ENCODE measurements at places on chromosomes 11 and 22. TPM values are rescaled to one million over a fixed set of nuclear protein-coding genes. Genes with fewer than 3 reads are reported as not detected.

- H3K27ac ChIP-seq = no peak overlapping the region
- H3K36me3 ChIP-seq = no peaks in the 10 kb centered on the region
- no peak for DNase-seq
- H3K27me3 ChIP-seq = no peaks in the 10 kb centered on the region
- peaks cover 10% of the 10 kb centered on the region for H3K4me1 ChIP-seq
These were observed 54.5 kb downstream of the PACS1 start for GRCh38 chr11:66124564-66124963.

DNA sequence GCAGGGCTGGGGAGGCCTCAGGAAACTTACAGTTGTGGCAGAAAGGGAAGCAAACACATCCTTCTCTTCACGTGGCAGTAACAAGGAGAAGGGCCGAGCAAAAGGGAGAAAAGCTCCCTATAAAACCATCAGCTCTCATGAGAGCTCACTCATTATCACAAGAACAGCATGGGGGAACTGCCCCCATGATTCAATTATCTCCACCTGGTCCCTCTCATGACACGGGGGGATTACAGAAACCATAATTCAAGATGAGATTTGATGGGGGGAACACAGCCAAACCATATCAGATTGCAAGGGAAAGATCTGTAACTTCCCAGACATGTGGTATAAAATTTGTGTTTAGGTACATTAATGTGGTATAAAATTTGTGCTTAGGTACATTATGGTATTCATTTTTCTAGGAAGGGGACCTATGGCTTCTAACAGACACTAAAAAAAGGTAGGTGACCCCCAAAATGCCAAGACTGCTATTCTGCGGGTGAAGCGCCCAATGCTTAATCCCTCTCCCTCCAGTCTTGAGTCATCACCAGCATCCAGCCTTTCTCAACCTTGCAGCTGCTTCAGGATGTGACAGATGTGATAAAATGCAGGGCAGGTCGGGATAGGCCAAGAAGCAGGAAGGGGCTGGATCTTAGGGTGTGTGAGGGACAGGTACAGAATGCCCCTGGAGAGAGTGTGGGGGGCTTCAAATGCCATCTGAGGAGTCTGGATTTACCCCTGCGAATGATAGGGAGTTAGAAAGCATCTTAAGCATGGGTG is 57.7 kb upstream of the AMPD3 start:
- no peak for DNase-seq
- H3K36me3 ChIP-seq = no peaks in the 10 kb centered on the region
- H3K27ac ChIP-seq = no peak overlapping the region
- no peak overlapping the region for H3K4me3 ChIP-seq
- no peaks in the 10 kb centered on the region for H3K27me3 ChIP-seq
- H3K4me1 ChIP-seq = peaks cover 3% of the 10 kb centered on the region

DNA sequence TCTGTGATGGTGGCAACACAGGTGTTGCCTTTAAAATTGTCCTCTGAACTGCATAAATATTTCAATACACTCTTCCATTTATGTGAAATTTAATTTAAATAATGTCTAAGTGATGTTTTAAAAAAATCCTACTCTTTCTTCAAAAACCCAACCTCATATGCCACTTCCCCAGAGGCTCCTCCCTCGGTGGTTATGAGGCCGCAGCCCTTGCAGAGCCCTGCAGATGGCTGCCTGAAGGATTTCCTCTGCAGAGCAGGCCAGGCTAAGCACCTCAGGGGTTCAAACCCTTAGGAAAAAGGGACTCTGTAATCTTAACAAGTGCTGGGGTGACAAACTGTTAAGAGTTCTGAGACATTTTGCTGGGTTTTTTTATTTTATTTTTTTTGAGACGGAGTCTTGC is 25.2 kb downstream of the MORC2 start:
- no peak overlapping the region for H3K4me3 ChIP-seq
- H3K4me1 ChIP-seq = no peaks in the 10 kb centered on the region
- no peak for DNase-seq
- H3K27ac ChIP-seq = no peak overlapping the region
- H3K27me3 ChIP-seq = no peaks in the 10 kb centered on the region
- no peaks in the 10 kb centered on the region for H3K36me3 ChIP-seq

GRCh38 chr11:66741153-66741552 is 12.1 kb upstream of the SPTBN2 start:
- H3K4me1 ChIP-seq = peaks cover 5% of the 10 kb centered on the region
- no peak overlapping the region for H3K4me3 ChIP-seq
- no peaks in the 10 kb centered on the region for H3K36me3 ChIP-seq
- no peaks in the 10 kb centered on the region for H3K27me3 ChIP-seq
- no peak for DNase-seq

GRCh38 chr11:67484847-67485311 is 2.1 kb downstream of the AIP start:
- no peak for DNase-seq
- H3K4me1 ChIP-seq = peaks cover 9% of the 10 kb centered on the region
- H3K36me3 ChIP-seq = no peaks in the 10 kb centered on the region

DNA sequence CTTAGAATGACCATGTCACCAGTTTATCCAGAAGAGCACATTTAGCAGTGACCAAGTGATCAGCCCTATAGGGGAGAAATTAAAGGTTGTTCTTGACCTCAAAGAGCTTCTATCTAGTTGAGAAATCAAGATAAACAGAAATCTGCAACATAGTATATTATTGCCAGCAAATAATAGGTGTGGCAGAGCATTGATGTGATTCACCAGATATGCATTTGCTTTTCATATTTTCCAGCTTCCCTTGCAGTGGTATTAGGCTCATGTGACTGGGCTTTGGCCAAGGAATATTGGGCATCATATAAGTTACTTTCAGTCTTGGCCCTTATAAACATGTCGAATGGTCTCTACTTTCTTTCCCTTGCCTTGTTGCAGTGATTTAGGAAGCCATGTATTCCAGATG is 34.5 kb downstream of the COMMD9 start:
- no peaks in the 10 kb centered on the region for H3K27me3 ChIP-seq
- no peaks in the 10 kb centered on the region for H3K36me3 ChIP-seq
- no peak overlapping the region for H3K4me3 ChIP-seq
- no peak overlapping the region for H3K27ac ChIP-seq
- H3K4me1 ChIP-seq = no peaks in the 10 kb centered on the region

DNA sequence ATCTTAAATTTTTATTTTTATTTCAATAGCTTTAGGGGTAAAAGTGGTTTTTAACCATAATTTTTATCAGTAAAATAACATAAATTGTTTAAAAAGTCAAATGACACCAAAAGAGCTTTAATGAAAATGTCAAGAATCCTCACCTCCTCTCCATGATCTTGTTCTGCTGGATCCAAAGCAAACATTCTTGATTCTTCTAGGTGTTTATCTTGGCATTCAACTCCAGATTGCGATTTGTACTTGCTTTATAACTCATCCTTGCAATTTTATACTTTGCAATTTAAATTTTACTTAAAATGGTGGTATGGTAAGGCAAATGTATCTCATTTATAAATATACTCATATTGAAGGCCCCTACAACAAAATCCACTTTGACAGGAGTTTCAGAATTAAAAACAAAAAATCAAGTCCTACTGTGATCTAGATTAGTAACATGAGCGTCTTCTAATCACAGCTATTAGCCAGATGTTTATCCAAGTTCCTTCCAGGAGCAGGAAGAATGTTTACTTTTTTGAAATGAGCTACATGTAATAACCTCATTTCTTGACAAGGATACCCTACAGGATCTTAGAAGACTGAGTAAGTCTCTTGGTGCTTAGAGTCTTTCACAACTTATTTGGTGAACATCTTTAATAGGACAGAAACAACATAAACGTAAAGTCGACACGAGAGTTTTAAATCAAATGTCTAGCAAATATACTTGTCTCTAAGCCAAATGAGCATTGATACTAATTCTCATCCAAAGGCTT is 72.4 kb upstream of the CARD18 start:
- no peak for DNase-seq
- H3K27ac ChIP-seq = no peak overlapping the region

DNA sequence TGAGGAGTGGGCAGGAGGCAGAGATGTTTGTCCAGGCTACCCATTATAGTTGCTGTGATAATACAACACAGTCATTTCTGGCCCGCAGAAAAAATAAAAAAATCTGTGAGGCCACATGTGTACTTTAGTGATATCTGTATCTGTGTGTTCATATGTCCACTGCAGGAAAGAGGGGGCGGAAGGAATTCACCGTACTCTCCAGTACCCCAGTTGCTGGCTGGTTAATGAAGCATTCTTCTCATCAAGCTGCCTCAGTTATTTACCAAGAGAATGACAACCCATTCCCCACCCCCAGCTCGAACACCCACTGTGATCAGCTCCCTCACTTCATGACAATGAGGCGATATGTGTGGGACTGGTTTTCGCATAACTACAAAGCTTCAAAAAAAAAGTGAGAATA is 309.3 kb downstream of the SOX6 start:
- no peak overlapping the region for H3K4me3 ChIP-seq
- H3K36me3 ChIP-seq = no peaks in the 10 kb centered on the region
- H3K4me1 ChIP-seq = no peaks in the 10 kb centered on the region
- DNase-seq = no peak
- no peaks in the 10 kb centered on the region for H3K27me3 ChIP-seq

DNA sequence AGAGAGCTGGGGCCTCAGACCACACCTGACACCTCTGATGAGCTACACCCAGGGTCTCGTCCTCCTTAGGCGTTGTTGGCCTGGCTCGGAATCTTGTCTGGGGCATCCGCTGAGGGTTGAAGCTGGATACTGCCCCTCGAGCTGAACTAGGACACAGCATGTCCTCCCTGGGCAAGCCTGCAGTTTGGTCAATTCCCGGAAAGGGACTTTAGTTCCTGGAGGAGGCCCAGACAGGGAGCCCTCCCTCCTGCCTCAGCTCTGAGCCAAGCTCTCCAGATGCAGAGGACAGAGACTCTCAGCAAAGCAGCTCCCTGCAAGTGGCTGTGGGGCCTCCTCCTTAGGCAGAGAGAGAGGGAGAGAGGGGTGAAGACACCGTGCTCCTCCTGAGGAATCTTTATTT is 4.9 kb downstream of the APOL3 start:
- H3K27ac ChIP-seq = peak overlapping the region; percentile 85
- no peaks in the 10 kb centered on the region for H3K27me3 ChIP-seq
- peak; percentile 62 for DNase-seq
- peaks cover 21% of the 10 kb centered on the region for H3K4me1 ChIP-seq
- H3K4me3 ChIP-seq = peak overlapping the region; percentile 35
- H3K36me3 ChIP-seq = no peaks in the 10 kb centered on the region

DNA sequence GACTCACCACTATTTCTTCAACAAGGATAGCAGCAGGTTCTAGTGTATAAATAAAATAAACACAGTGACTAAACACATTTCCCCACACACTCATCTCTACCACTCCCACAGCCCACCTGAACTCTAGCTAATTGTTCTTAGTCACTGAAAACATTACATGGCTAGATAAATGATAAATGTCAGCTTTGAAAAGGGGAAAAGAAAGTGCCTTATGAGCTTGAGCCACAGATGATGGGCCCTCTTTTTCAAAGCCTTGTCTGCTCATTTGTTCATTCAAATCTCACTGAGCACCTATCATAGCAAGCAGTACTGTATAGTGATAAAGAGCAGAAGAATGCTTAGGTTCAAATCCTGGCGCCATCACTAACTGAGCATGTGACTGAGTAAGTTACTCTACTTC is 58.3 kb downstream of the SIK3 start:
- peaks cover 10% of the 10 kb centered on the region for H3K4me1 ChIP-seq
- H3K36me3 ChIP-seq = no peaks in the 10 kb centered on the region
- DNase-seq = no peak
- H3K27ac ChIP-seq = no peak overlapping the region
- H3K4me3 ChIP-seq = no peak overlapping the region

Gene CRYBB1
- total RNA-seq = 0.34 TPM

Gene PKP3
- total RNA-seq = 3.4 TPM

DNA sequence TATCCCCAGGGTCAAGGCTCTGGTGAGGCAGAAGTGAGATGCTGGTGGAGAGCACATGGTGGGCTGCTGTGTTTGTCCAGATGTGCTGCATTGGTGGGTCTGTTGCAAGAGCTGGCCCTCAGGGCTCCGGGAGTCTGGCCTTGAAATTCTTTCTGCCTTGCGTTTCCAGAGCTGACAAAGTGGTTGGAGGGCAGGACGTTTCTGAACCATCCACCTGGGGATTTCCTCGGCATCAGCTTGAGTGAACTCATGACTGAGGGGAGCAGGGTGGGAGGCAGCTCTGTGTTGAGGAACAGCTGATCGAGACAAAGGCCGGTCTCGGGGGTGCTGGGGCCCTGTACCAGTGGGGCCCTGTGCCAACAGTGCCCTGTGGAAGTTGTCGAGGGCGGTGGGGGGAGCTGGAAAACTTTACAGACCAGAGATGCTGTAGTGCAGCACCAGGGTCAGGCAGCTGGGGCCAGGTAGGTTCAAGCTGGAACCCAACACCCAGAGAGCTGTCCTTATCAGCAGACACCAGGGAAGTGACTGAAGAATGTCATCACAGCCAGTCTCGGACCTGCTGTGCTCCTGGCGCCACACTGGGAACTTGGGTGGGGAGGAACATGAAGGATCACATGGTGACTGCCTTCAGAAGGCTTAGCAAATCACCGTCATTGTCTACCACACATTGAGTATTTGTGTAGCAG is 4.9 kb downstream of the TSKU start:
- peak; percentile 78 for DNase-seq
- peaks cover 29% of the 10 kb centered on the region for H3K4me1 ChIP-seq
- no peak overlapping the region for H3K4me3 ChIP-seq
- H3K27me3 ChIP-seq = no peaks in the 10 kb centered on the region
- peak overlapping the region; percentile 57 for H3K27ac ChIP-seq

DNA sequence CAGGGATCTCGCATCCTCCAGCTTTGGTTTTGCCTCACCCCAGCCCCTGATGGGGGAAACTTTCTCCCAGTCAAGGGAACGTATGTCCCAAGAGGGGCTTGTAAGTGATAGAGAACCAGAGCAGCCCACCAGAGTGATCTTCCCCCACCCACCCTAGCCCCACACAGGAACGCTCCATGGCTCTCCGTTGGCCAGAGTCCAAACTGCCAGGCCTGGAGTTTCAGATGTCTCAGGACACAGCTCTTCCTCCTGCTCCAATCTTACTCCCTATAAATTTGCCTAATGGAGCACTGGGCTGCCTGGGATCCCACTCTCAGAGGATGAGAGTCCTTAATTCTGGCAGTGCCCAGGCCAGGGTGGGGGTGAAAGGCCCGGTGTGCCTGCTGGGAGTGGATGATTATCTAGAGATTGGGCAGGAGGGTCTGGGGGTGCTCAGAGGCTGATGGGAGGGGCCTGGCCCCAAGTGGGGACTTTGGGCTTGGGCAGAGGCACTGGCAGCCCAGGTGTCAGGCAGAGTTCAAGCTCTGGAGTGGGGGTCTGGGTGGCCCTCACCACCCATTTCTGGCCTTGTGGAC is 79.9 kb downstream of the WNT7B start:
- no peak overlapping the region for H3K4me3 ChIP-seq
- no peaks in the 10 kb centered on the region for H3K27me3 ChIP-seq
- DNase-seq = no peak
- H3K4me1 ChIP-seq = no peaks in the 10 kb centered on the region
- H3K36me3 ChIP-seq = no peaks in the 10 kb centered on the region

All from ovary (tissue), 10 donors.